Karpas-422 (cell line): ENCODE measurements at places on chromosomes 3 and 15.
A peak's percentile ranks its signal among the peaks of the same experiment; 100 is the strongest.

DNA sequence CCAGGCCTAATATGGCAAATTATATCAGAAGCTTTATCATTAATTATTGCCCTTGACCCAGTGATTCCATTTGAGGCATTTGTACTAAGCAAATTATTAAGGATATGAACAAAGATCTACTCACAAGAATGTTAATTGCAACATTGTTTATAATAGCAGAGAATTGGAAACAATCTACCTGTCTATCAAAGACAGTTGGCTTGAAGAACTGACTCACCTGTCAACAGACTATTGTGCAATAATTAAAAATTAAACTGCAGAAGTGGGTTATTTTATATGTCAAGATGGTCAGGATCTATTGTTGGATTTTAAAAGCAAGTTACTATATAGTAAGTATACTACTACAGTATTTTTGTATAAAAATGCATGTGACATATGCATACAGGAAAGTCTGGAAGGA, 6.7 kb upstream of the FETUB start:
- DNase-seq, result no peak

DNA sequence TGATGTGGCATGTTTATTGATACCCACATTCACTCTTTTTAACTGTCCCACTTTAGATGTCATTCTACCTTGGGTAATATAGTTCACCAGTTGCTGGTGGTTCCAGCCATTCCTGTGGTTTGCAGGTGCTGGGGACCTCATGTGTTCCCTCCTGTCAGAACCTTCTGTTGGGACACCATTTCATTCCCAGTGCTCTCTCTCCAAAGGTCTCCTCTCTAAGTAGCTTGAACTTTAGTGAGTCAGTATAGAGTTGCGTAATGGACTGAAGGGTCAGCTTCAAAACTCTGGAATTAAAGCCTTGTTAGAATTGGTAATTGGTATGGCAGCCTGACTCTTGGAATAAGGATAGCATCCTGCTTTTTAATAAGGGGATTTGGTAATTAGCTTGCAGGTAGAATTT, 108.5 kb downstream of the PLCL2 start:
- no peak for DNase-seq

DNA sequence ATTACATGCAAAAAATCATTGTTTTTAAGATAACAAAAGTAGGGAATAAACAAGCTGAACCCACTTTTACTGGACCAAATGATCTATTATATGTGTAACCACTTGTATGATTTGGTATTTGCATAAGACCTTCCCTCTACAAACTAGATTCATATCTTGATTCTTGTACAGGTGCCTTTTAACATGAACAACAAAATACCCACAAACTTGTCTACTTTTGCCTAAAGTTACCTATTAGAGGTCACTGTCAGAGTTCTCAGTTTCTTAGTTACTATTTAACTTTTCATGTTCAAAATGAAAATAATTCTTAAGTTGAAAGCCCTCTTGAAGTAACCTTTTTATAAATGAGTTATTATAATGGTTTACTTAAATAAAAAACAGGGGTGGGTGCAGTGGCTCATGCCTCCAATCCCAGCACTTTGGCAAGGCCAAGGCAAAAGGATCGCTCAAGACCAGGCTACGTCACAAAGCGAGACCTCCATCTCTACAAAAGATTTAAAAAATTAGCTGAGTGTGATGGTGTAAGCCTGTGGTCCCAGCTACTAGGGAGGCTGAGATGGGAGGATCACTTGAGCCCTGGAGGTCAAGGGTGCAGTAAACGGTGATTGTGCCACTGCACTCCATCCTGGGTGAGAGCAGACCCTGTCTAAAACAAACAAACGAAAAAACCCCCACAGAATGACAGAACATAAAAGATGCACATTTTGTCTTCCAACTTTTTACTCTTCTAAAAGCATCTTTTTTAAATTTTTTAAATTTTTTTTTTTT, 16.0 kb downstream of the ACTR8 start:
- DNase-seq, result no peak

DNA sequence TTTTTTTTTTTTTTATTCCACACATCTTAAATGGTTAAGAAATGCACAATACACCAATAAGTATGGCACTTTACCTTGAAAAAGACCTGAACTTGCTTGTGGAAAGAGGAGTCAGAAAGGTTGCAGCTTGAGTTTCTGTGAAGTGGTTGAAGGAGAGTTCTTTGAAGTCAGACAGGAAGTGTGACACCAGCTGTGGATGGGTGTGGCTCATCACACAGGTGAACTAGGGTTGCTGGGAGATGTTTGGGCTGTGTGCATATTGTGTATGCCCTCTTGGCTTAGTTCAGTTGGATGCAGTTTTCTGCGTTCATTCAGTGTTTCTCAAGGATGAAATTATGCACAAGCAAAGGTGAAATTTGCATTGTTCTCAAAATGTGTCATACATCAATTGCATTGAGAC, 6.3 kb downstream of the AEN start:
- no peak for DNase-seq

DNA sequence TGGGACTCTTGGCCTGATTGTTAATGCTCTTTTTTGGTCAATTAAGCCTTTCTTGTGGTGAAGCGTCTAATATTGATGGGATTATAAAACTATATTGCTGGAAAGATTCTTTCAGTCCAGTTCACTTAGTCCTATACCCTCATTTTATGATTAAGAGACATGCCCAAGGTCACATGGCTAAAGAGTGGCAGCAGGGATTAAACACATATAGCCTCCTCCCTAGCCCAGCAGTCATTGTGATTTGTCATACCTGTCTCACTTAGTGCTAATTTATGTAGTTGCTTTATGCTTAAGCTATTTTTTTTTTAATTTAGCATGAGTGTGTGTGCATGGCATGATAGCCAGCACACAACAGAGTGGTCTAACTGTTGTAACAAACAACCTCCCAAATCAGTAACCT, 9.5 kb downstream of the PARP14 start:
- peak; percentile 25 for DNase-seq

DNA sequence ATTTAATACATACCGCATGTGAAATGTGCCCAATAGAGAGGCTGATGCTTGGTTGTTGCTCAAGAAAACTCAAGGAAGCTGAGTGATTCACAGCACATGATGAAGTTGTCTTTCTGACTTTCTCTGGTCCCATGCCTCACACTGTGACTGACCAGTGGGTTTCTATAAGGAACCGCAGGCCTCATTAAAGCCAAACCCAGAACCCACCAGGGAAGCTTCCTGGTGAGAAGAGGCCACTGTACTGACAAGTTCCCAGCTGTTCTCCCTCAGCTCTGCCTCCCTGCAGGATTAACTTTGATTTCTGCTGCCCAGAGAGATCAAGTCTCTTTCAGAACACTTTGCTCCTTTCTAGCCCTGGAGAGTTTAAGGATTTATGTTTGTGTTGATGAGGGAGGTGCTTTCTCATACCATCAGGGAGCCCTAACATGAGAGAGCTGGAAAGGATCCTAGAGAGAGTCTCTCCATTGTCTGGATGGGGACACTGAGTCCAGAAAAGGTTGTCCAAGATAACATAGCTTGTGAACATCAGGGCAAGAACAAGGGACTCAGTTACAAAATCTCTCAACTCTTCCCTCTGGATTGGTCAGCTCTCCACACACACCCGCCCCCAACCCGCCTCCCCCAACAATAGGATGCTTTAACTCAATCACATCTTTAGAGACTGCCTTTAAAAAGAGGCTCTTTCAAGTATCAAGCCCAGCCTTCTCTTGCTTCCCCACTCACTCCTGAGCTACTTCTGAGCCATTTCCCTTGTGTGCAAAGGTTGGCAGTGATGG, 303.2 kb upstream of the TLE3 start:
- DNase-seq, result no peak

GRCh38 chr3:64863226-64864212, 175.7 kb upstream of the ADAMTS9 start:
- DNase-seq, result no peak

GRCh38 chr15:35929740-35930444, 383.9 kb upstream of the DPH6 start:
- DNase-seq, result no peak

- no peak for DNase-seq
These were observed 18.1 kb downstream of the LARP6 start for GRCh38 chr15:70835841-70836240.

DNA sequence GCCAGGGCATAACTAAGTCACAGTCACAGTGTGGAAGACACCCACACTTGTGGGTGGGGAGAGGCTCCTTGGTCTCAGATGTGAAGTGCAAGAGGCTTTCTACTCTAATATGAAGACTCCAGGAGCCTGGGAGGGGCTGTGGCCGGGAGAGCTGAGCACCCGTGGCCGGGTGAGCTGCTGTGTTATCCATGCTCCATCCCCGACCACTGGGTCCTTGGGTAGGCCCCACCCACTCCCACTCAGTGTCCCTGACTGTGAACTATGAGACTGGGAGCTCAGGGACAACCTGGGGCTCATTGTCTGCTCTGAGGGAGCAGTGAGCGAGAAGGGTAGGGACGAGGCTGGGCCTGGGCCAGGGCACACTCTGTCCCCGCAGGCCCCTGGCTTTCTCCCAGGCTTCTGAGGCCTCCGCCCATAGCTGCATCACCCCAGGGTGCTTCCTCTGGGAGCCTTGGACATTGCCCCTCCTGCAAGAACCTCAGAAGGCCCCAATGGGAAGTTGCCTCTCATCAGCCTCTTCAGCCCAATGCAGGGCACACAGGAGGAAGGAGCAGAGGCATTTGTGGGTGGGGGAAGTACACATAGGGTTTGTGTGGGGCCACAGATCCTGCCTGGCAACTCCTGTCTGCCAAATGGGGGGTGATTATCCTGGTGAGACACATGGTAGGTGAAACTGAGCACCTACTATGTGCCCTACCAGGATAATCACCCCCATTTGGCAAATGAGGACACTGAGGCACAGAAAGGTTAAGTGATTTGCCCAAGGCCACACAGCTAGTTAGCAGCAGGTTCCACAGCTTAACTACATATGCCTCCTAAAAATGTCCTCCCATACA, 2.4 kb downstream of the ANPEP start:
- DNase-seq, result no peak

- DNase-seq, result no peak
These were observed 12.4 kb downstream of the RTF1 start for GRCh38 chr15:41429003-41429890.

DNA sequence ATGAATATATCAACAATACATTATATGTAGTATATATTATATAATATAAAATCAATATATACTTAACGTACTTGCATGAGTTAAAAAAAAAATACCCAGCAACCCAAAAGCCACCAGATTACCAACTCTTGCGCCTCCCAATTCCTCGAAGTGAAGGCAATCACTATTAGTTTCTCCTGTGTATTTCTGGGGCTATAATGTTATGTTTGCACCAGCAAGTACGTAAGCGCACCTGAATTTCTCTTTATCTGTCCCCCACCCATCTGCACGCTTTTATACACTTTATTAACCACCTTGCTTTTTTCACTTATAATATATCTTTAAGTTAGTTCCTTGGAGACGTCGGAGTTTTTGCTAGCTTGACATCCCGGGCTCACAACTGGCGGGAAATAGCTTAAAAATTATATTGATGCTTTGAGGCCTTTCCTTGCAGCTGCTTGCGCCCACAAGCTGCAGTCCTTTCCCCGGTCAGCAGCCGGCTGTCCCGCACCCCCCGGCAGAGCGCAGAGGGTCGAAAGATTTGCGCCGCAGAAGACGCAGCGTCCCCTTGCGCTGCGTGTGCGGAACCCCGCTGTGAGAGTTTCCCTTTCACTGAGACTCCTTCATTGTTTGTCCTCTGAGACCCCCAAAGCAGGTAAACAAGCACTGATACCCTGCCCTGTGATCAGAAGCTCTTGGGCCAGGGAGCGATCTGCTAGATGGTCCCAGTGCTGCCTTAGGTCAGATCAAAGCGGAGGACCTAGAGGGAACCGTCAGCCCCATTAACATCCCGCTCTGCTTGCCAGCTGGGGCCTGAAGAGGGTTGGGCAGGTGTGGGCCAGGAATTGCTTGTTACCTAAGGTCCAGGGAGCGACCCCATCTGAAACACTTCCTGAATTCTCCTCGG, 8.9 kb upstream of the EOMES start:
- DNase-seq, result no peak

GRCh38 chr3:5272387-5272786, 84.9 kb downstream of the EDEM1 start:
- DNase-seq, result no peak

DNA sequence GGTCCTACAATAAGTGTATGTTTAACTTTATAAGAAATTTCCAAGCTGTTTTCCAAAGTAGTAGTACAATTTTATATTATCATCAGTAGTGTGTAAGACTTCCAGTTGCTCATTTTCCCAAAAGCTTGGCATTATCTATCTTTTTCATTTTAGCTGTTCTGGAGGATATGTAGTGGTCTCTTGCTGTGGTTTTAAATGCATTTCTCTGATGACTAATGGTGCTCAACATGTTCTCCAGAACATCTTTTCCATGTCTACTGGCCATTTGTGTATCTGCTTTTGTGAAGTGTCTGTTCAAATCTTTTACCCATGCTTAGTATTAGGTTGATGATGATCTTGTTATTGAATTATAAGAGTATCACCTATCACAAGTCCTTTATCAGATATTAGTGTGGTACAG, 13.3 kb downstream of the BCL2A1 start:
- no peak for DNase-seq

DNA sequence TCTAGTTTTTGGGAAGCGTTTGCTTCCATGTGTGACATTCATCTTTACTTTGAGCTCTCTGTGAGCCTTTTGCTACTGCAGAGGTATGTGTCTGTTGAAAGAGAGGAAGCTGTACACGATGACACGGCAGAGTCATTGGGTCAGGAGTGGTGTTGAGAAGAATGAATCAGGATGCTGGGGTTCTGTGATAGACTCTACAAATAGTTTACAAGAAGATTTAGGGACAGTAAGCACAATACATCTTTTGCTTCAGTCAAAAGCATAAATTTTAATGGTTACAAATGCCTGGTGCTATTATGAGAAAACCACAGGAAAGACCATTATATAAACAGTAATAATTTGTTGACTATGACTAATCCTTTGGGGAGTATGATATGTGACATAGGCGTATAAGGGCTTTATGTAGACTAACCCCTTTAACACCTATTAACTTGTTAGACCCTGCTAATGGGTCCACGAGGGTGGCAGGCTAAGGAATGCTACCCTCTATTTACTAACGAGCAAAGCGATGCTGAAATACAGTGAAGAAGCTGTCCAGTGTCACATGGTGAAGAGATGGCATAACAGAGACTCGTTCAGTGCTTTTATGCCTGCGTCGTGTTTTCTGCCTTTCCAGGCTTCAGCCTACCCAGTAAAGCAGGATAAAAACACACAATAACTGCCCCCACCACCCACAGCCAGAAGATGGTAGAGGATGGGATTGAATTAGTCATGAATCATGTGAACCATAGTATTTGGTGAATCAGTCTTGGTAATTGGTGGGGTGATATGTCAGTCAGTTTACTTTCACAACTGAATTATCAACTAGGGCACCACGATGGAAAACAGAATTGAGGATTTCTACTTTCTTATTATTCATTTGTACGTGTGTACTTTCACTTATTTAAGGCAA, 118.8 kb downstream of the LPP start:
- DNase-seq, result no peak

DNA sequence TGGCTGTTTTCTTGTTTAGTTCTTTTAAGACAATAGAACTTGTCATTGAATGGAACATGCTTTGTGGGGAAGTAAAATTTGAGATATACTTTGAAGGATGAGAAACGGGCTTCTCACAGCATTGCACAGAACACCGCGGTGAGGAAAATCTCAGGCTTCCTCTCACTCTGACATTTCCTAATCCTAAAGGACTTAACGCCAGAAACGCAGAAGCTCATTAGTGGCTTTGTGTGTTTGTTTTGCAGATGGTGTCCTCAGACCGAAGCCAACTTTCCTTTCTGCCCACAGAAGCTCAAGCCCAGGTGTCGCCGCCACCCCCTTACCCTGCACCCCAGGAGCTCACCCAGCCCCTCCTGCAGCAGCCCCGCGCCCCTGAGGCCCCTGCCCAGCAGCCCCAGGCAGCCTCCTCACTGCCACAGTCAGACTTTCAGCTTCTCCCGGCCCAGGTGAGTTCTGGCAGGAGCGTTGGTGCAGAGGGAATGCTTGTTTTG, 78.9 kb upstream of the BLM start:
- no peak for DNase-seq
